ENCODE measurements at places on chromosomes 12 and 14.

GRCh38 chr14:65069874-65070413 is 32.4 kb downstream of the MAX start:
- no peak for DNase-seq

DNA sequence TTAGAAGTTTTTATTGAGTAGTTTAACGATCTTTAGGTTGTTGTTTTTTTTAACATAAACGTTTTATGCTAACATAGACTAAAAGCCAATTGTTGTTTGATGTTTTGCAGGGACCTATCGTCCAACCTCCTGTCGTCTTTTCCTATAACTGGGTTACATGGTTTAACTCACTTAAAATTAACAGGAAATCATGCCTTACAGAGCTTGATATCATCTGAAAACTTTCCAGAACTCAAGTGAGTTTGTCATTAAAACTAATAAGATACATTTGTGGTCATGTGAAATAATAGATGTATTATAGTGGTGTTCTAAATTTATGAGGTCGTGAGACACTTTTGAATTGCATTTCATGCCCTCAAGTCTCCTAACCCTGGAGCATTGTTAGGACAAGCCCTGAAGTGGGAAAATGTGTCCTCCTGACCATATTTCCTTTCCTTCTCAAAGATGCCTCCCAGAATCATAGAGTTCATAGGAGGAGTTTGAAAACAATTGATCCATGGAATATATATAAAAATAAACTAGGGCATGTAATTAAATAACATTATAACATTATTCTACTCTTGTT is 84.9 kb downstream of the ZFC3H1 start:
- DNase-seq, result no peak

- no peak for DNase-seq
Observed at GRCh38 chr12:132248453-132249167, 80.8 kb downstream of the GALNT9 start.

GRCh38 chr12:121223292-121224285 is 13.7 kb downstream of the P2RX4 start:
- no peak for DNase-seq

GRCh38 chr14:69483765-69484443 is 624 bp upstream of the PLEKHD1 start:
- no peak for DNase-seq

DNA sequence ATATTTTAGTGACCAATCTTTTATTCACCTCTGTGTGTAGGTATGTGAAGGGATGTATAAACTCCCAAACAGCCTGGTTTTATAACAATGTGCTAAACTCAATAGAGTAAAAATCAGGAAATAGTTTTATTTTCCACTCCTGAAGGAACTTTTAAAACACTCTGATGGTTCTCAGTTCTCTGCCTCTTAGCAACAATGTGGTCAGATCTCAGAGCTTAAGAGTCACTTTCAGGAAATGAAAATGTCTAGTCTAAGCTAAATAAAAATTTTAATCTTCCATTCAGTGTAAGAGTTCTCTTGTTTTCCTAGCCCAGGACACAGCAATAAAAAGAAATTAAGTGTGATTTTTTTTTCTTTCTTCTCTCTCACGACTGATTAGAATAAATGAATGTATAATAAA is 718.0 kb downstream of the C12orf50 start:
- no peak for DNase-seq

- no peak for DNase-seq
Observed at GRCh38 chr14:28303248-28303647, 463.3 kb upstream of the FOXG1 start.

GRCh38 chr12:105292705-105293104 is 37.8 kb upstream of the C12orf75 start:
- no peak for DNase-seq

- DNase-seq, result no peak
Observed at GRCh38 chr12:128813392-128813791, 10.4 kb downstream of the SLC15A4 start.

GRCh38 chr12:45368841-45369489 is 153.1 kb downstream of the ANO6 start:
- no peak for DNase-seq

- DNase-seq, result no peak
Observed at GRCh38 chr14:60188696-60189095, 23.5 kb upstream of the DHRS7 start.

GRCh38 chr12:102462795-102463465 is 17.4 kb downstream of the IGF1 start:
- no peak for DNase-seq

DNA sequence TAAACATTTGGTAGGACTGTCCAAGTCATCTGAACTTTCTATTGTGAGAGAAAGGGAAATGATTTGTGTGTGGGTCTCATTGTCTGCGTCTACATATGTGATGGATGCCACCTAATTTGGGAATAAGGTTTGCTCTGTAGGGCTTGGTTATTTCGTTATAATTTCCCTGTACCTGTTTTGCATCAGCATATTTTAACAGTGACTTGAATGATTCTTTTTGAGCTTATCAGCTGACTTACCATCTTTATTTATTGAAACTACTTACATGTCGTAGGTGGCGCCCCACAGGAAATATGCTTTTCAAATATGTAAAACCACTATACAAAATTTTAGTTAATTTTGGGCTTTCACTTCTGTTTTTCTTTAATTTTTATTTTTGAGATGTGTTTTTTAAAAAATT is 56.5 kb upstream of the BCAT1 start:
- DNase-seq, result no peak

- DNase-seq, result no peak
Observed at GRCh38 chr14:96393071-96393691, 1.3 kb downstream of the AK7 start.

All from anterior cingulate cortex (tissue), 58 donors.